ENCODE measurements at places on chromosomes 13 and 19.

- no peak for DNase-seq
Measured at GRCh38 chr19:39078436-39079200, 5.5 kb upstream of the ACP7 start.

- peak; percentile 95 for DNase-seq
Measured at GRCh38 chr19:45886427-45887199, 672 bp upstream of the IRF2BP1 start.

GRCh38 chr13:47472516-47472915 is 528.6 kb downstream of the SUCLA2 start:
- no peak for DNase-seq

- no peak for DNase-seq
Measured at GRCh38 chr13:41970022-41970421, 9.1 kb upstream of the VWA8 start.

GRCh38 chr13:91247768-91248167 is 99.7 kb upstream of the MIR17HG start:
- DNase-seq, result no peak

DNA sequence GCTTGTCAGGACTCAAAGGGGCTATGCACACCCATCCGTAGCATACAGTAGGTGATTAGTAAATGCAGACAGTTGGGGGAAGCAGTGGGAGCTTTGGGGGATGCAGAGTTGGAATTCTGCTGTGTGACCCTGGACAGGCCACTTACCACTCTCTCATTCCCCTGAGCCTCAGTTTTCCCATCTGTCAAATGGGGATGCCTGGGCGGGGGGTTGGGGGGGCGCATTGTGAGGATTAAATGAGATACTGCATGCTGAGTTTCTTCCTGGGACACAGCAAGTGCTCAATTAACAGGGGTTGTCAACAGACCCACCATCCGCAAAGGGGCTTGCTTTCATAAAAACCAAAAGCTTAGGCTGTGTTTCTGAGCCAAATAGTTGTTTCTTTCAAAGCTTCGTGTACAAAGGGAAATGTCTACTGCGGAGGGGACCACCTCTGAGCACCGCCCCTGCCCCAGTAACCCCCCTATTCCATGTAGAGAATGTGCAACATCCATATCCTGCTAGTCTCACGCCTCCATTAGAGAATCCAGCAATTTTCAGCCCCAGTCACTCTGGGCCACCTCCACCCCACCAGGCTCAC is 132.4 kb downstream of the IER2 start:
- DNase-seq, result no peak

DNA sequence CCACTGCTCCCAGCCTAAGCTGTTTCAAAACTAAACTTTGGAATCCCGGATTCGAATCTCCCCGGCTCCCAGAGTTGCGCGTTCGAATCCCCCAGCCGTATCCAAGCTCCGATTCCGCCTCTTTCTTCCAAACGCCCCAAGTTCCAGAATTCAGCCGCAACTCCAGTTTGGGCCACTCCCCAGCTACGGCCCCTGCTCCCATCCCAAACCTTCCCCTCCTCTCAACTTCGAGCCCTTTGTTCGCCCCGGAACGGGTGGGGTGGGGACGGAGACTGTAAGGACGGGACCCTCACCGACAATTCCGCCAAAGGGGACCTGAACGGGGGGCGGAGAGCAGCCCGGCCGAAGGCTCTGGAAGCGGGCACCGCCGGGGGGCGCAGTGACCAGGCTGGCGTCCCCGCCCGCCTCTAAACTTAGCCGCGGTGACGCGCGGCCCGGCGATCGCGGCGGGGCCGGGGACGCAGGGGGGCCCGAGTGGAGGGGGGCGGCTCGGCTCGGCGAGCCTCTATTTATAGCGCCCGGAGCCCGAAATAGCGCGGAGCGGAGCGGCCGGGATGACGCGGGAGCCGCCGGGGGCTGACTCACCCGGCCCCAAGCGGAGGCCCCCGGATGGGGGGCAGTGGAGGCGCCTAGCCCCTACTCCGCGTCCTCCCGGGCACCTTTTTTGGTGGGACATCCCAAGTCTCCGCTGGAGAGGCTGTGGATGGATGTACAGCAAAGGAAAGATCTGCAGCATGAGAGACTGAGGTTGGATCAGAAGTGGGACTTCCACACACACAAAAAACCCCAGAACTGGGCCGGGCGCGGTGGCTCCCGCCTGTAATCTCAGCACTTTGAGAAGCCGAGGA is 4.9 kb upstream of the ERCC1 start:
- no peak for DNase-seq

- DNase-seq, result no peak
Measured at GRCh38 chr13:105735281-105735680, 800.2 kb downstream of the EFNB2 start.

- DNase-seq, result no peak
Measured at GRCh38 chr13:28319528-28319927, 175.4 kb downstream of the FLT1 start.

DNA sequence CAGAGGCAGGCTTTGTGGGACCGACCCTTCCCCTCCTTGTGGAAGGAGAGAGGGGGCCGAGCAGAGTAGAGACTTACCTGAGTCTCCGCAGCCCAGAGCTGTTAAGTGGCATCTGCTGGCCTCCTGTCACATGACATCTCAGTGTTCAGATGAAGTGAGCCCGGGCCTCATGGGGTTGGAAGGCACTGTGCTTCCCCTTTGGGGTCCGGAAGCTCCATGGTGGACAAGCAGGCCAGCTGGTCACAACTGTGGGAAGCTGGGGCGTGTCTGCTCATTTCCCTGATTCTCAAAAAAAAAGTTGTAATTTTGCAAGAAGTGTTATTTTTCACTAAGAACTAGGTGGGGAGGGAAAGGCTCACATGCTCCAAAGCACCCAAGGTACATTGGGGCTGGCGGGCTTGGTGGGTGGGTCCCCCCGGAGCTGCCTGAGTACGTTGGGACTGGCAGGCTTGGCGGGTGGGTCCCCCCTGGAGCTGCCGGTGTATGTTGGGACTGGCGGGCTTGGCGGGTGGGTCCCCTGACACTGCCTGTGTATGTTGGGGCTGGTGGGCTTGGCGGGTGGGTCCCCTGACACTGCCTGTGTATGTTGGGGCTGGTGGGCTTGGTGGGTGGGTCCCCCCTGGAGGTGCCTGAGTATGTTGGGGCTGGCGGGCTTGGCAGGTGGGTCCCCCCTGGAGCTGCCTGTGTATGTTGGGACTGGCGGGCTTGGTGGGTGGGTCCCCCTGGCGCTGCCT is 18.2 kb upstream of the DCUN1D2 start:
- no peak for DNase-seq
